H1 (cell line): ENCODE measurements at places on chromosomes 1 and 21. TPM values are rescaled to one million over a fixed set of nuclear protein-coding genes. Genes with fewer than 3 reads are reported as not detected.

DYRK3 gene
- total RNA-seq = 7.7 and 8.5 TPM in 2 replicates

ZNF644 gene
- total RNA-seq = 85.2 and 93.5 TPM in 2 replicates

C1orf105 gene
- total RNA-seq = not detected in 2 replicates

SDC3 gene
- total RNA-seq = 26.8 and 27.0 TPM in 2 replicates

DNA sequence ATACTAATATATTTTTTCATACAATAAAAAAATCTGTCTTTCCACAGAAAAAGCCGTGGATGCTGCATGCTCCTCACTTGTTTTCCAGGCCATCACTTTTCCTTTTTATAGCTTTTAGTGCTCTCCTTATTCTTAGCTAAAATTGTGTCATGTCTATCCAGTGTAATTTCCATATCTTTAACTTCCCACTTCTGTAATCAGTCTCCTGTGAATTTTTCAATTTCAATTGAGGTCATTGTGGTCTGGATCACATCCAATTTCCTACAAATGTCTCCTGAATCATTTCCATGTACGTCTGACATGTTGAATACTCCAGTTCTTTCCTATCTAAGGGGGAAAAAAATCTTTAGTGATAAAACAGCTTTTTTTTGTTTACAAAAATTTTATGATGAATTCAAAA is 838.2 kb upstream of the B3GALT2 start:
- no peak for DNase-seq
- H3K4me3 ChIP-seq = no peak overlapping the region
- no peaks in the 10 kb centered on the region for H3K4me1 ChIP-seq
- H3K27me3 ChIP-seq = no peaks in the 10 kb centered on the region

DNA sequence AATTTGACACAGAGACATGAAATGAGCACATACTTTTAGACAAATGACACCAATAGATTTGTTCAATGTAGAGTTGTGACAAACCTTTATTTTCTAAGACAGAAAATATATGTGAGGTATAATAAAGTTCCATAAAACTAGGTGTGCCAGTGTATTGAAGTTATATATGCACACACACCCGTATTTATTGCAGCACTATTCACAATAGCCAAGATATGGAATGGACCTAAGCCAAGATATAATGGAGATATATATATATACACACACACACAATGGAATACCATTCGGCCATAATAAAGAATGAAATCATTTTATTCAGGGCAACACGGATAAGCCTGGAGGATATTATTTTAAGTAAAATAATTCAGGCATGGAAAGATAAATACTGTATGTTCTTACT is 1013.5 kb downstream of the KCNT2 start:
- no peaks in the 10 kb centered on the region for H3K4me1 ChIP-seq
- no peaks in the 10 kb centered on the region for H3K36me3 ChIP-seq
- no peaks in the 10 kb centered on the region for H3K27me3 ChIP-seq
- no peak overlapping the region for H3K27ac ChIP-seq

DNA sequence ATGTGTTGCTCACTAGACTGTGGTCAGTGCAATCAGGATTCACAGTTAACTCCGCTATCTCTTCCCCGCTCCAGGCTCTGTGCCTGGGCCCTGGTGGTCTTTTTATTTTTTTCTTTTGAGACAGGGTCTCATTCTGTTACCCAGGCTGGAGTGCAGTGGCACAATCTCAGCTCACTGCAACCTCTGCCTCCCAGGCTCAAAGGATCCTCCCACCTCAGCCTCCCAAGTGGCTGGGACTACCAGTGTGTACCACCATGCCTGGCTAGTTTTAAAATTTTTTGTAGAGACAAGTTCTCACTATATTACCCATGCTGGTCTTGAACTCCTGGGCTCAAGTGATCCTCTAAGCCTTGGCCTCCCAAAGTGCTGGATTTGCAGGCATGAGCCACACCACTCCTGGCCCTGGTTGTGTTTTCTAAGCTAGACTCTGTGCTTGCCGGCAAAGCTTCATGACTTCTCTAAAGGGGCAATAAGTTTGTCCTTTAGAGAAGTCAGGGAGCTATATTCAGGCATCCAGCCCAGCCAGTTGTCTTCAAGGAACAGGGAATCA is 1.4 kb downstream of the RCSD1 start:
- no peaks in the 10 kb centered on the region for H3K4me1 ChIP-seq
- no peak overlapping the region for H3K4me3 ChIP-seq
- peaks cover 48% of the 10 kb centered on the region for H3K27me3 ChIP-seq
- DNase-seq = no peak
- no peak overlapping the region for H3K27ac ChIP-seq
- no peaks in the 10 kb centered on the region for H3K36me3 ChIP-seq

DNA sequence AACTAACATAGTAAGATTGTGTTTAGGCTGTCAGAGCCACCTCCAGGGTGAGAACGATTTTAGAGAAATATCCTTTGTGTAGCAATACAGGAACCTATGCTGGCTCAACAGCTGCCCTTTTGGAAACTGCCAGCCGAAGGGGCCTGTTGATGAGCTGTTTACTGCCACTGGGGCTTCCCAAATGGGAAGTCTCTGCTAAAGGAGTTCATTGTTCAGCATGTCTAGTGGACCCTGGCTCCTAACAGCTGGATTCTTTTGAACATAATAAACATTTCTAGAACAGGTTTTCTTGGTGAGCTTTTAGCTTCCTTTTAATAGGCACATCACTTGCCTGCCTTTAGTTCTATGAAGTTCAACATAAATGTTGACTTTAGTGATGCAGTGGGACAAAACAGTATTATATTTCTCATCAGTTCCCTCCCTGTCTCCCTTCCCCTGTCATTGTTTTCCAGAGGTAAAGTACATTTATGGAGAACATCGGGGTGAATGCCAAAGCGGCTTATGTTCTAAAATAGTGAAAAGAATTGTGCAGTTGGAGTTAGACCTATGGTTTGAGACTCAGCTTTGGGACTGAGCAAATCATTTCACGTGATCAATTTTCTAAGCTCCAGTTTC is 57.4 kb downstream of the UCK2 start:
- peaks cover 13% of the 10 kb centered on the region for H3K4me1 ChIP-seq
- no peak overlapping the region for H3K27ac ChIP-seq
- no peaks in the 10 kb centered on the region for H3K27me3 ChIP-seq

DNA sequence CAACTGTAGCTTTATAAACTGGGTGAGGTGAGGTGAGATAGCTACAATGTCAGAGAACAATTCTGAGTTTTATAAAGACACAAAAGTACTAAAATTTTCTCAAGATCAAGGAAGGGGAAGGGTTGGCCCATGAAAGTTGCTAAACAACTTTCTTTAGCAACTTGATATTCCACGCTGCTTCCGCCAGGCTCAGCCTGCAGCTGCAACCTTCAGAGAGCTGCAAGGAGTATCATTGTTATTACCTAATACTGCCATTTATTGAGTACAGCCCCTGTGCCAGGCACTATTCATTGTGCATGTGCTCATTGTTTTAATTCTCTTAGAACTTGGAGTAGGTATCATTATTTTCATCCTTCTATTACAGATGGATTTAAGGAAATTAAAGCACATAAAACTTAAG is 34.1 kb upstream of the SUCO start:
- no peak for DNase-seq
- no peaks in the 10 kb centered on the region; the same call in 1 of the 2 replicates for H3K4me1 ChIP-seq
- H3K27me3 ChIP-seq = no peaks in the 10 kb centered on the region
- no peak overlapping the region for H3K27ac ChIP-seq
- H3K4me3 ChIP-seq = no peak overlapping the region

DNA sequence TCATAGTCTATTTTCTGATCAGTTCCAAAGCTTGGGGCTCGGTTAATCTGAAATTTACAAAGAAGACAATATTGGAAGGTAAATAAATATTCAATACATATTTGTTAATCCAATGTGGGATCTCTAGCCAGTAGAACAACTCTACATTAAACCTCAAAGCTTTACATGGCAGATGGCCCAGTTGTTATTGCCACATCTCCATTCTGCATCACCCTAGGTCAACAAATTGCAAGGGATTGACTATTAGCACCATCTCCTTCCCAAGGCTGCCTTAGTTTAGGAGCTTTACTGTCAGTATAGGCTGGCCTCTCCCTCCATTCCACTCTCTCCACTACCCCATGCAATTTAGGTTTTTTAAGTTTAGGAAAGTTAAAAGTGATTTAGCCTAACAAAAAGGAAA is 69.7 kb downstream of the TTLL7 start:
- no peak overlapping the region for H3K4me3 ChIP-seq
- H3K27me3 ChIP-seq = no peaks in the 10 kb centered on the region
- H3K4me1 ChIP-seq = no peaks in the 10 kb centered on the region

DNA sequence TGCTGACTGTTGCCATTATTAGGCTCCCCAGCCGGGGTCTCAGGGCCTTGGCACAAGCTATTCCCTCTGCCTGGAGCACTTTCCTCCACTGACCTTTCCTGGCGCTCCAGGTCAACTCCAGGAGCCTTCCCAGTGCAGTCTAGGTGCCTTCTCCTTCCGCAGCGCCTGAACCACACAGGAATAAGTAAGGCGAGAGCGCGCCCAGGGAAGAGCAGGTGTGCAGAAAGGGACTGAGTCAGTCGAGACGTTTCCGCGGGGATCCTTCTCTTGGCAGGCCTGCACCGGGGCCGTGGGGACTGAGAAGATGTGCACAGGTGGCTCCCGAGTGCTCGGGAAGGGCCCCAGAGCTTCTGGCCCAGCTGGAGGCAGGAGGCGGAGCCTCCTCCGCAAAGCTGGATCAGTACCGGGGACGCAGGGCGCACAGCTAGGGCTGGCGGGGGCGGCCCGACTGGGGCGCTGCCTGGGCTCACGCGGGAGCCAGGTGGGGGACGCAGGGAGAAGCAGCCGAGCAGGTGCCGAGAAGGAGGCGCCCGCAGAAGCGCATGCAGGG is 765 bp upstream of the BMP8A start:
- no peak for DNase-seq
- H3K4me3 ChIP-seq = peak overlapping the region; percentile 61
- peaks cover 10% of the 10 kb centered on the region for H3K36me3 ChIP-seq
- H3K27me3 ChIP-seq = peaks cover 18% of the 10 kb centered on the region

- H3K27ac ChIP-seq = no peak overlapping the region
- H3K27me3 ChIP-seq = no peaks in the 10 kb centered on the region
- no peak for DNase-seq
- H3K36me3 ChIP-seq = no peaks in the 10 kb centered on the region
- peaks cover 9% of the 10 kb centered on the region; the same call in 1 of the 2 replicates for H3K4me1 ChIP-seq
Observed at GRCh38 chr1:88141499-88142074, 542.5 kb upstream of the PKN2 start.

DNA sequence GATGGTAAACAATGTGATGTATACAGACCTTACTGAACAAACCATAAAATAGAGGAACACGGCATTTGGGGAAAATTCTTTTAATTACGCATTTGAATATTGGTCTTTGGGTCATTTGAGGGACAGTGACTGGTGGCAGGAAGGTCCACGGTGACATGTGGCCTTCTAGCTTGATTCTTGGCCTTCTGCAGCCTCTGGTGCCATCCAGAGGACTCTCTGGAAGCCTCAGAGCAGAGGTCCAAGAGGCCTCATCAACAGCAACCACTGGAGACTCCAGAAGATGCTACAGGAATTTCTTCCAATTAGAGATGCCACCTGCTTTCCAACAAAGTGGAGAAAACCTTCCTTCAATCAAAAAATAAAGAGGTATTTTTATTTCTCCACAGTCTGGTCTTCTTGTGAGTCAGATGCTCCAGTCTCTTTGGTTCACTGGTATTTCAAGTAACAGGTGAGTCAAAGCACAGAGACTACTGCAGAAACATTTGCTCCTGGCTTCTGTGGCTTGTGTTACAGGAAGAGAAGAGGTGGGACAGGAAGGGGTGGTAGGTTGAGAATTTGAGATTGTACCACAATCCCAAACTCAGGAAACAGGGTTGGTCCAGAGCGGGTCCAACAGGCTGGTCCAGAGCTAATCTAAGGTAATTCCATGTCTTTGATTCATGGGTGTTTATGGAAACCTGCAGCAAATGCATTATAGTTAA is 2.7 kb upstream of the F5 start:
- H3K4me3 ChIP-seq = no peak overlapping the region
- no peaks in the 10 kb centered on the region; the same call in 1 of the 2 replicates for H3K4me1 ChIP-seq
- DNase-seq = no peak
- no peaks in the 10 kb centered on the region; the same call in 1 of the 2 replicates for H3K27me3 ChIP-seq
- H3K36me3 ChIP-seq = no peaks in the 10 kb centered on the region
- H3K27ac ChIP-seq = no peak overlapping the region

- DNase-seq = no peak
- H3K27ac ChIP-seq = no peak overlapping the region
- no peak overlapping the region for H3K4me3 ChIP-seq
- H3K36me3 ChIP-seq = peaks cover 10% of the 10 kb centered on the region; the same call in 1 of the 2 replicates
Observed at GRCh38 chr21:41803316-41803715, 36.5 kb upstream of the RIPK4 start.

DNA sequence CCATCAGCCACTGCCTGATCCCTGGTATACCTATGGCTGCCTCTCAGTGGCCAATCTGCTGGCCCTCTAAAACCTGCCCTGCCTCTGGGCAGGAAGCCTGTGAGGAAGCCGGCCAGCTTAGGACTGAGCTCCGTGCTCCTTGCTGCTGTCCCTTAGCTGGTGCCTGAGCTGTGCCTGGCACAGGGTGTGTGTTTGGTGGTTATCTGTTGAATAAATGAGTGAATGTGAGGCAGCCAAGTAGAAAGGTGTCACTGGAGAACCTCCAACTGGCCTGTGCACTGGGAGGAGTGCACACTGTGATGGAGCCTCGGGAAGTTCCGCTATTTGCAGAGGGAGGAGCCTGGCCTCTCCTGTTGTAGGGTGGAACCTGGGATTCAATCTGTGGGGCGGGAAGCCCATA is 63.4 kb upstream of the STUM start:
- H3K27me3 ChIP-seq = no peaks in the 10 kb centered on the region
- H3K36me3 ChIP-seq = no peaks in the 10 kb centered on the region
- no peaks in the 10 kb centered on the region for H3K4me1 ChIP-seq
- H3K27ac ChIP-seq = no peak overlapping the region
- no peak for DNase-seq

DNA sequence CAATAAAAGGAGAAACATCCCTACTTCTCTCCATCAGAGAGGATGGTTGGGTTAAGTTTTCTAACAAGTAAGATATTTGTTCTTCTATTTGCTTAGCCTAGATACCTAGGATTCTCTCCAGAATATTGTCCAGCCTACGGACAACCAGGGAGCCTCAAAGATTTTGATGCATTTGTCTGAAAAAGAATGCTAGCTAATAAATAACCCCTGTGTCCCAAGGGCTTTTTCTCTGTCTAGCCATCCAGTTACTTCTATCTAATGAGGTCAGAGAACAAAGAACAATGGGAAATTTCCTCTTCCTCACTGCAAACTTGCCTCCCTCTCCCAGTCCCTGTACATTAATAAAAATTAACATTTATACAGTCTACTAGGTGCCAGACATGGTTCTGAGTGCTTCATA is 810 bp downstream of the RGS5 start:
- no peak overlapping the region for H3K4me3 ChIP-seq
- DNase-seq = no peak
- H3K36me3 ChIP-seq = no peaks in the 10 kb centered on the region
- H3K27ac ChIP-seq = no peak overlapping the region
- H3K27me3 ChIP-seq = no peaks in the 10 kb centered on the region
